ENCODE measurements at places on chromosomes 4 and X.

DNA sequence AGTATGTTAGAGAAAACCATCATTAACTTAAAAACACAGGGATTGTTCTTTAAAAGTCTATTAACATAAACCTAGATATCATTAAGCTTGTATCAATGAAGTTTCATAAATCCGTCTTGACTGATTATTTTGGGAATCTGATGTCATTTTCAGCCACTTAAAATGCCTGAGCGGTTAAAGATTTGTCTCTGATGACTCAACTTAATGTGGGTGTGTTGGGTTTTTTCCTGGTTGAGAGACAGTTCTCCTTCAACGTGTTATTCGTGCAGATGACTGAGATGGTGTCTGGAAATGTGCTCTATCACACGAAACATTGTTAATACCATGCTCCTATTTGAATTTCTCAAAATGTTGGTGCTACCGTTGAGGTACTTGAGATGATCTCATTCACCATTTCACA, 227.3 kb upstream of the TENM3 start:
- DNase-seq, result no peak

- DNase-seq, result no peak
These were observed 30.0 kb downstream of the PAPSS1 start for GRCh38 chr4:107689912-107690587.

DNA sequence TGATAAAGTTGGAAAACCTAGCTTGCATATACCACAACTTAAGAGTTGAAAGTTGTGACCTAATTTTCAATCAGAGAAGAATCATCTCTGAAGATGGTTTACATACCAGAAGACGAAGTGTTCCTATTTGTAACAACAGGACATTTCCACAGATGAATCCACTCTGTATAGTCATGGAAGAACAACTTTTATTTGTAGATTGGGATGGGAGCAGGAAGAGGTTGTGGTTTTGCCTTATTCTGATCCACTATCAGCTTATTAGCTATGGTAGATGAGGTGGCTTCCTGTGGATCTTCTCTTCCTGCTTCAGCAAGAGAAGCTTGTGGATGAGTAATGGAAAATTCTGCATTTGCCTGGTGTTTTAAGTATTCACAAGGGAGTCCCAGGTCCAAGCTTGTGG, 18.6 kb upstream of the SUPT20HL1 start:
- no peak for DNase-seq

GRCh38 chr4:129278868-129279267, 182.9 kb downstream of the C4orf33 start:
- no peak for DNase-seq

- peak; percentile 8 for DNase-seq
These were observed 2.4 kb upstream of the IRAK1 start for GRCh38 chrX:154022108-154022507.
